ENCODE measurements at places on chromosomes 13 and 19.

- DNase-seq, result no peak
These were observed 1169.0 kb downstream of the DIAPH3 start for GRCh38 chr13:58994777-58995176.

GRCh38 chr13:113616281-113616906 is 31.8 kb downstream of the TFDP1 start:
- DNase-seq, result no peak

DNA sequence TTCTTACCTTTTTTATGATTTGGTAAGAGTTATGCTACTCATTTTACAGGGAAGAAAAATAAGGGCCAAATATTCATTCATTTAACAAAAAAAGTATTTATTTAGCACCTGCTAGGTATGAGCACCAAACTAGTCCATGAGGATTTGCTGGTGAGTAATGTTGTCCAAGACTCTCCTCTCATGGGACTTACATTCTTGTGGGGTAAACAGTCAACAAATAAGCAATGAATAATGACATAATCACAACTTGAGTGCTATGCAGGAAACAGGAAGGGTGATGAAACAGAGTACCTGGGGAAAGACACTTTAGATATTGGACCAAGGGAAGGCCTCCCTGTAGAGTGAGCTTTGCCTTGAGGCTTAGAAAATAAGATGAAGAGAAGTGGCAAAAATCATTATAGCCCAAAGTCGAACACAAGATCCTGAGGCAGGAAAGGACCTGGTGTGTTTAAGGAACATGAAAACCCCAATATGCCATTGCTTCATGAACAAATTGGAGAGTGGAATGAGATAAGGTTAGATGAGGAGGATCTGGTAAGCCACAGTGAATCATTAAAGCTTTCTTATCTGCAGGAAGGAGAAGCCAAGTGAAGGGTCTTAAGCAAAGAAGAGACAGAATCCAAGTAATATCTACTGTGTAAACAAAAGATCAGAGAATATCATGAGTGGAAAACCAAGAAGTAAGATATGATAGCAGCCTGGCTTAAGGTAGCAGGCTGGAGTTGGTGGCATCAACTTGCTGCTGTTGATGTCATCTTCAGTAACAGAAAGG is 294.5 kb upstream of the NBEA start:
- DNase-seq, result no peak

- no peak for DNase-seq
These were observed 5.3 kb downstream of the ZNF557 start for GRCh38 chr19:7074705-7075282.

- no peak for DNase-seq
These were observed 1684.2 kb upstream of the SLC10A2 start for GRCh38 chr13:104750377-104750776.

Data from activated CD4-positive, alpha-beta T cell treated with anti-CD3 and anti-CD28 coated beads, Interleukin-2, amount 50 U/mL, for 16 hours (primary cell).